ENCODE measurements at places on chromosomes 3 and 15.

DNA sequence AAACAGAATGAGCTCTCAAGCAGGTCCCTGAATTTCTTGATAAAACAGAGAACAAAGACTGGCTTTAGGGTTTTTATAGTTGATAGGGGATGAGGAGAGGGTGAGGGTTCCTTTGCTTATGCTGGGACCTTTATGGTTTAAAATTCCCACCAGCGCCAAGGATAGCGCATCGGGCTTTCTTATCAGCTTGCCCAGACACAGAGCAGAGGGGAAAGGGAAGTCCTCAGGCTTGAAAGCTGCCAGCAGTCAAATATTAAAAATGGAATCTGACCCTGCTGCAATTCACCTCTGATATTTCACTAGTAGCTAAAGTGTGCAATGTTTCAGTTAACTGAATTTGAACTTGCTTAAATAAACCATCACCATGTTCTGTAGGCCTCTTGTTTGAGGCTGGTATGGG is 55.0 kb upstream of the EPHA3 start:
- DNase-seq: no peak

- no peak for DNase-seq
Observed at GRCh38 chr3:127151251-127151564, 41.7 kb upstream of the PRR23E start.

GRCh38 chr3:5138214-5138981 is 16.3 kb downstream of the ARL8B start:
- no peak for DNase-seq

- DNase-seq: no peak
Observed at GRCh38 chr3:170368921-170369320, 11.4 kb downstream of the SKIL start.

- DNase-seq: no peak
Observed at GRCh38 chr3:22506871-22507270, 696.3 kb upstream of the UBE2E2 start.

- DNase-seq: no peak
Observed at GRCh38 chr3:41033956-41034519, 165.3 kb upstream of the CTNNB1 start.

DNA sequence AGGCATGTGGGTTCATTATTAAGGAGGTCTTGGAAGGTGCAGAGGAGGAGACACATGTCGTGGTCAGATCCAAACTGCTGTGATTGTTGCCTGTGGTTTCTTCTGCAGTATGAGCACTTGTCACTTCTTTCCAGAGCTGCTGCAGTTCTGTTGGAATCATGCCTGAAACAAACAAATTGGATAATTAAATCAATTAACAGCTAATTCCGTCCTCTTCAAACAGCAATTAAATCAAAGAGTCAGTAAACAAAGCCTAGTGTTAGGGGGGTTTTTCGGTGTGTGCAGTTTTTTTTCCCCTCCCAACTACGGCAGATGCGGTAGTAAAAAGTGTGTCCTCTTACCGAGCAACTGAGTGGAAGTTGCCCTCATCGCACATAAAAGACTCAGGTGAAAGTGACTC is 542.2 kb downstream of the FOXP1 start:
- DNase-seq: no peak

DNA sequence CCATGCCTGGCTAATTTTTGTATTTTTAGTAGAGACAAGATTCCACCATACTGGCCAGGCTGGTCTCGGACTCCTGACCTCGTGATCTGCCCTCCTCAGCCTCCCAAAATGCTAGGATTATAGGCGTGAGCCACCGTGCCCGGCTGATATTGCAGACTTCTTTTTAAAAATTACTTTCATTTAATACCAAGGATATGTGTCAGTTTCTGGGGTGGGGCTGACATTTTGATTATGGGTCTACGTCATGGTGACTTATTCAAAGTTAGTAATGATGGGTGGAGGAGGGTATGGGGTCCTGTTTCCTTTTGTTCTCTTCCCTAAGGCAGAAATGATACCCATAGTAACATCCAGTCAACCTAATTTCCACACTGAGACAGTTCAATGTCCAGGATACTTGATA is 34.7 kb downstream of the GBE1 start:
- no peak for DNase-seq

- no peak for DNase-seq
Observed at GRCh38 chr15:95024351-95024750, 793.0 kb downstream of the MCTP2 start.

DNA sequence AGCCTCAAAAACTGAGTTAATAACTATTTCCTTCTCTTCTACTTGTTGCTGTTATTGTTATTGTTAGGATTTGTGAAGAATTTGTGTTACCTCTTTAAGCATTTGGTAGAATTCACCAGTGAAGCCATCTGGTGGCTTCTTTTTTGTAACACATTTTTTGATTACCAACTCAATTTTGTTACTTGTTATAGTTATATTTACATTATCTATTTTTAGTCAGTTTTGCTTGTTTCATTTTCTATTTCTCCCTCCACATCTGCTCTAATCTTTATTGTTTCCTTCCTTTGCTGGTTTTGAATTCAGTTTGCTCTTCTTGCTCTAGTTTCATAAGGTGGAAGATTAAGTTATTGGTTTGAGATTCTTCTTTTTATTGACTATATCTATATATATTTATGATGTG is 3.7 kb upstream of the SLC9C1 start:
- no peak for DNase-seq

- no peak for DNase-seq
Observed at GRCh38 chr3:128573707-128574162, 76.9 kb downstream of the RPN1 start.

DNA sequence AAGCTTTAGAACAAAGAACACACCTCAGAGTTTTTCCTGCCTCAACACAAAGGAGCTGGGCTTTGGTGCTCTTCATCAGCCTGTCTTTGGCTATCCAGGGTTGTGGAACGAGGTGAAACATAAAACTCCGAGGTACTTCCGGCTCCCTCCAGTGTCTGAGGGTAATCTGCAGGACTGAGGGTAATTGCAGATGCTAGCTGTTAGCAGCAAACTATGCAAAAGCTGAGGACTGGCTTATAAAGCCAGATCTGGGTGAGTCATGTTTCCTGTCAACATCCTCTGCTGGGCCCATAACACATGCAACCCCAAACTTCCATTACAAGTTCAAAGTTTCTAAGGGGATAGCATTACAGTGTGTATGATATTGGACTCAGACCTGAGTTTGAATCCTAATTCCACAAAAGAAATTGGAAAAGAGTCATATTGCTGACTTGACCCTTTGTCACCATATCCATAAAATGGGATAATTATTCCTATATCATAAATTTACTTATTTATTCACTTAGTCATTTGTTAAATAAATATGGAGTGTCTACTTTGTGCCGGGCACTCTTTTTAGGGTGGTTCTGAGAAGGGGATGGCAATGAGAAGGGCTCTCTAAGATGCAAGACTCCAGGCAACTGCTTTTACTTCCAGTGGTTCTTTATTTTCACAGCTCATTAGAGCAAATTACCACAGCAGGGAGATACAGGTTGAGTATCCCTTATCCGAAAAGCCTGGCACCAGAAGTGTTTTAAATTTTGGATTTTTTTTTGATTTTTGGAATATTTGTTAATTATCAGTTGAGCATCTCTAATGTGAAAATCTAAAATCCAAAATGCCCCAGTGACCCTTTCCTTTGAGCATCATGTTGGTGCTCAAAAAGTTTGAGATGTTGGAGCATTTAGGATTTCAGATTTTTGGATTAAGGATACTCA is 9.5 kb upstream of the TRIM69 start:
- no peak for DNase-seq

DNA sequence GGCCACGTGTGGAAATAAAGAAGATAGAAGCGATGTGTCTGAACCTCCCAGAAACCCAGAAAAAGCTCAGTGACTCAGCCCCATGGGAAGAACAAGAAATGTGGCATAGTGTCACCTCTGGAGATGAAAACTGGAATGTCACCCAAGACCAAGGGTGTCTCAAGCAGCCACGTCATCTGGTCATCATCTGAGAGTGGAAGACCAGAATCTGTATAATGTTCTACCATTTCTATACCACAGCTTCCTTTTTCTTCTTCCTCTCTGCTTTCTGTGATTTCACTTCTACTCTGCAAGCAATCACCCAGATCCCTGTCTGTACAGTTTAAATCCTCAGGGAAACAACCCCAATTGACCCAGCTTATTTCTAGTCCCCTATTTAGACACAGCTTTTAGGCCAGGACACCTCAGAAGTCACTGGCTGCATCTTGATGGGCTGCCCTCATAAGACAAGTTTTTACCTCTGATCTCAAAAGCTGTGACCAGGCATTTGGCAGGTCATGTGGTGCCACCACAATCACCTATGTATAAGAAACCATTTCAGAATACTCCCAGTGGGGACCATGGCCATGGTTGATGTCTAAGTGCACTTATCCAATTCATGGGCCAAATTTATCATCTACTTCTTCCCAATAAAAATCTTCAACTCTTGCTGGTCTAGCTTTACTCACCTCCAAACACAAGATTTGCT is 278.5 kb upstream of the UMPS start:
- no peak for DNase-seq

GRCh38 chr3:88707837-88708236 is 399.6 kb upstream of the EPHA3 start:
- no peak for DNase-seq

- no peak for DNase-seq
Observed at GRCh38 chr3:74535281-74535680, 79.2 kb downstream of the CNTN3 start.

- no peak for DNase-seq
Observed at GRCh38 chr3:134186391-134186790, 64.3 kb downstream of the RYK start.

DNA sequence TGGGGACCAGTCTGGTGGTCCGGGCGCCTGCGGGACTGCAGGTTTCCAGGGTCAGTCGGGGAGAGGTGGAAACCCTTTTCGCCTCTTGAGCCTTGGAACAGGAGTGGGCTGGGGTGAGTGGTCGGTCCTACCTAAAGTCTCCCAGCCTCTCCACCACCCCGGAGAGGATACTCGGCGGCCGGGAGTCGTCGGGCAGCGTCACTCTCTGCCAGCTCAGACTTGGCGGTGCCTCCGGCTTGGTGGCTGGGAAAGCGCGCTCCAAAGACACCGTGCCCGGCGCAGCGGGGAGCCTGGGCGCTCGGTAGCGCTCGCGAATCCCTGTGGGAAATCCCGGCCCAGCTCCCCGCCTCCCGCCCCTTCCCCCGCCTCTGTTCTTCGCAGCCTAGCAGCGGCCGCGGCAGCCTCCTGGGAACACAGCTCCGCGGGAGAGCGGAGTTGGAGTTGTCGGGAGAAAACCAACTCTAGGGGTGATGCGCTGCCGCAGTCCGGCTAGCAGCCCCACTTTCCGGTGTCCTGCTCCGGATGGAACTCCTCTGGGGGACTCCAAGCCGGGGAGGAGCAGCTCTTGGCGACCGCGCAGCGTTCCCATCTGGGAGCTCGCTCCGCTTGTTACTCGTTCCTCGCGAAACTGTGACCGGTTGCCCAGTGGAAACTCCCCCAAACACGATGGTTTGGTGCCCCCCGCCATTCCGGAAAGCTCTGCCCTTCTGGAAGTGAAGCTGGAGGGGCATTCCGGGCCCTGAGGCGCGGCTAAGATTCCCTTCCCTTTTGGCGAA is 1.4 kb downstream of the EPHB1 start:
- no peak for DNase-seq

GRCh38 chr3:114496021-114496434 is 202.2 kb downstream of the TIGIT start:
- DNase-seq: no peak

- no peak for DNase-seq
Observed at GRCh38 chr3:49257187-49257586, 19.8 kb downstream of the C3orf62 start.

GRCh38 chr15:32843219-32843815 is 125.5 kb downstream of the GREM1 start:
- DNase-seq: no peak

DNA sequence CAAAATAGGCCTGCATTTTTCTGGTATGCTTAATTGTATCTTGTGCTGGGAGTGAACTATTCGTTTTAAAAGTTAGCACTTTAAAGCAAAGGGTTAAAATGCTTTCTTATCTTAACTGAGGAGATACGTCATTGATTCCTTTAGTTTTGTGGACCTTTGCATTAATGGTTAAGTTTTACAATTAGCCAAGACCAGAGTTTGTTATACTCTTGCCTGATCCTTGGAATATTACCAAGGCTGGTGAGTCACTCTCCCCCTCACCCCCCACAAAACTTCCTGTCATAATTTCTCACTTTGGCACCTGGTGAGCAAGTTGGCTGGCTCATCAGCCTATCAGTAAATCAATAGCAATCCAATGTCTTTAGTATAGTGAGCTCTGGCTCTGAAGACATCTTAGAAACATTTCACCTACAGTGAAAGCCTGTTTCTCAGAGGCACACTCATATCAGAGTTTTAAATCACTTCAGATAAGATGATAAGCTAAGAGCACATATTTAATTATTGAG is 26.7 kb downstream of the SLC2A2 start:
- no peak for DNase-seq

- DNase-seq: no peak
Observed at GRCh38 chr15:91072161-91072560, 27.9 kb upstream of the SV2B start.

GRCh38 chr15:83039206-83039605 is 27.8 kb upstream of the C15orf40 start:
- DNase-seq: no peak

GRCh38 chr15:44670087-44670950 is 6.9 kb upstream of the SPG11 start:
- no peak for DNase-seq

DNA sequence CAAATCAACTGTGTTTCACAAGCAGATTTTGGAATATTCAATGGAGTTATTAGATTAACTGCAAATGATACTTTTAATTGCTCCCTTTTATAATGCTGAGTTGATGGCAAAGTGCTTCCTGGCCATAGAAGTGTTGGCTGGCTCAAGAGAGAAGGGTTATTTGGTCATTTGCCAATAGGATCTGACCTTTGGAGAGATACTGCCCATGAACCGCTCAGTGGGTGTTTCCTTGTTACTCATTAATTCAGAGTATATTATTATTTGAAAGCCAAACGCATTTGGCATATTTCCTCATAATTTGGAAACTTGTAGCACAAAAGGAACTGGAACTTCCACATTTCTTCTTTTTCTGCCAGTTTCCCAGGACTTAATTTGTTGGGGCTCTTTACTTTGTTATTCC is 234.7 kb downstream of the CDIN1 start:
- DNase-seq: no peak

DNA sequence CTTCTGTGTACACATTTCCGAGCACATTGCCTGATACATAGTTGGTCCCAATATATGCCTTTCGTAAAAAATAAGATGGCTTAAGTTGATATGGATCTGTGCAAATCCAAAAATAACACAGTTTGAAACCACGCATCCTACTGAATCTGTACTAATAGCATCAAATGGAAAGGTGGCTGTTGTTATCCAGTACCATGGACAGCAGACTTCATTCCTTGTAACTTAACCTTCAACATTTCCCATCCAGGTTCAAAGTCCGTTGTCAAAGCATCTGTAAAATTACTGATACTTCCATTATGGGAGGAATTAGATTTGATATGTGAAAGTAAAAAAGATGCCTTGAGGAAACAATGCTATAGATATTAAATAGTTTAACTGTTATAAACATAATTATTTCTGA is 65.5 kb upstream of the C3orf49 start:
- no peak for DNase-seq

- DNase-seq: no peak
Observed at GRCh38 chr3:49470714-49471420, 800 bp downstream of the DAG1 start.
